Pulmonary artery endothelial cell (primary cell): ENCODE measurements at places on chromosomes 5 and 9.

DNA sequence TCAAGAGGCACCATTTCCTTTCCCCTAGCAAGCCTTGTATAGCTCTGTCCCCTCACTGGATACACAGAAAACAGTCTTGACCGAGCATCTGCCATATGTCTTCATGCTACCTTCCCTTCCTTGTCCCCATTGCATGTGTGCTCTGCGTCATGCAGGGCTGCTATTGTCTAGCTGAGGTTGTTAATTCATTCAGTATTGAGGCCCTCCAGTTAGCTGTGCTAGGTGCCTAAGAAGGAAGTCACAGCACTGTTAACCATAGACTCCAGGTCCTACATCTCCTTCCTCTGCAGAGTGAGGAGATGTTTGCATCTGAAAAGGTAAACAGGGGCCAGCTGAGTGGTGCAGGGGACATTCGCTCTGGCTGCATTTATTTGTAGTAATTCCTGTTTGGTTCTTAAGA, 48.2 kb downstream of the SLC1A3 start:
- DNase-seq: no peak

- DNase-seq: no peak
Observed at GRCh38 chr5:1066676-1067075, 45.2 kb downstream of the SLC12A7 start.

GRCh38 chr9:129341171-129341986, 163.3 kb upstream of the IER5L start:
- DNase-seq: no peak

DNA sequence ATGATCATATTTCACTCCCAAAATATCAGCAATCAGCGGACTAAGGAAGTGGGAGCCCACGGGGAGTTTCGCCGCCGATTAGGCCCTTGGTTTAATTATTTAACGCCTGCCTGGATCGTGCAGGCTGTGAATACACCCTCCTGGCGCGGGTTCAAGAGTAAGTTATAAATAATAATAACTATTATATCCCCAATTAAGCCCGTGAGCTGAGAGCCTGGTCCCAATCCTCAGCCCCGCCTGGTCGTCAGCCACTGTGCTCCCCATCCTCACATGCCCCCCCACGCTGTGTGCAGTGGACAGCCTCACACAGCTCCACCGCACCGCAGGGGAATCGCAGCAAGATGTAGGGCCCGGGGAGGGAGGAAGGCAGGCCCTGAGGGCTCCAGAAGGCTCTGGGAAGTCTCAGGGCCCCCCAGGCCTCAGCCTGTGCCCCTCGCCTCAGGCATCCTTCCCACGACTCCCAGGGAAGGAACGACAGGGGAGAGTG, 10.8 kb upstream of the PRRX2 start:
- DNase-seq: no peak

DNA sequence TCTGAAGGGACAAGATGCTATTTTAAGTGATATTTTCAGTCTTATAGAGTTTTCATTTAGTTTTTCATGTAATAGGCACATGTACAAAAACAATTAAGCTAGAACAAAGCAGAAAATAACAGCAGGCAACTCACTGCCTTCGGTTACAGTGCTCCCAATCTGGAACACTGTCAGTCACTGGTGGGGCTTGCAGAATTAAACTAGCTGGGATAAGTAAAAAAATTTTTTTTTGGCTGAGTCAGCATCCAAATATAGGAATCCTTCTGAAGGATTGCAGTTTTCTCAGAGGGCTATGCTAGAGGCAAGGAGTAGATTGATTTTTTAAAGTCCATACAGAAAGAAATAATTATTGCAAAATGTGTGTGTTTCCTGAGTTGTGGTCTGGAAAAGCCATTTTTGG, 250.2 kb upstream of the RFX3 start:
- no peak for DNase-seq

GRCh38 chr9:34492051-34492450, 30.7 kb downstream of the ENHO start:
- DNase-seq: no peak

DNA sequence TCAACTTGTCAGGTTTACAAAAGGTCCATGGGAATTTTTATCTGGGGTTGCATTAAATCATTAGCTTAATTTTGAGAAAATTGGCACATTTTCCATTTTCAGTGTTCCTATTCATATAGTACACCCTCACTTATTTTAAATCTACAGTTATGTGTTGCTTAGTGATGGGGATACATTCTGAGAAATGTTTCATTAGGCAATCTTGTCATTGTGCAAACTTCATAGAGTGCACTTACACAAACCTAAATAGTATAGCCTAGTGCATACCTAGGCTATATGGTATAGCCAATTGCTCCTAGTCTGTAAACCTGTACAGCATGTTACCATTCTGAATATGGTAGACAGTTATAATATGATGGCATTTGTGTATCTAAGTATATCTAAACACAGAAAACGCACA, 19.8 kb upstream of the FAM151B start:
- no peak for DNase-seq

DNA sequence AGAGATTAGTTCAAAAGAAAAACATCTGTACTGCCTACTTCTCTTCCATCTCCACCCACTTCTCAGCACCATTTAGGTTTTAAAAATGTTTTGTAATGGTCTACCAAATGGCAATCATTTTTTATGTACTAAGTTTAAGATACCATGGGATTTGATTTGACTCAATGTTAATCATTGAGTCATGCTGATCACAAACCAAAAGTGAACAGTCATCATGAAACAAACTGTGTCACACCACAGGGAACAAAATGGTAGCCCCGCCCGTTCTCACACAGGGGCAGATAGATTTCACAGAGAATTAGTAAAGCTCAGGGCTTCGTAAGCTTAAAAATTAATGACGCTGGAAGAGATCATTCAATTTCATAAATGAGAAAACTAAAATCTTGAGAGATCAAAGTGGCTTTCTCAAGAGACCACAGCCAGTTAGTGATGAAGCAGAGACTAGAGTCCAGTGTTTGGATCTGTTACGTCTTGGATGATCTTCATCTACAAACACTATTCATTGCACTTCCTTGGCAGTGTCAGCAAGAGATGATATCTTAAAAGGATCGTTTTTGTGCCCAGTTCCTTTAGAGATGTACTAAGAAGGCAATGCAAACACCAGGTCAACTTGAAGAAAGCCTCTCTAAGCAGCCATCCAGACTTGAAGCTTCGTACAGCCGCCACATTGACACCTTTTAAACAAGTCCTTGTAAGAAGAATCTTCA, 33.9 kb upstream of the TRIO start:
- no peak for DNase-seq

GRCh38 chr5:35282810-35283209, 52.5 kb upstream of the PRLR start:
- DNase-seq: no peak

- DNase-seq: no peak
Observed at GRCh38 chr9:108537756-108538155, 318.0 kb downstream of the ACTL7B start.

- no peak for DNase-seq
Observed at GRCh38 chr5:154285661-154286408, 95.3 kb downstream of the GALNT10 start.
